ENCODE measurements at places on chromosomes 3 and 15. TPM values are rescaled to one million over a fixed set of nuclear protein-coding genes. Genes with fewer than 3 reads are reported as not detected.
A peak's percentile ranks its signal among the peaks of the same experiment; 100 is the strongest.

Gene PSTPIP1
- total RNA-seq = not detected

DNA sequence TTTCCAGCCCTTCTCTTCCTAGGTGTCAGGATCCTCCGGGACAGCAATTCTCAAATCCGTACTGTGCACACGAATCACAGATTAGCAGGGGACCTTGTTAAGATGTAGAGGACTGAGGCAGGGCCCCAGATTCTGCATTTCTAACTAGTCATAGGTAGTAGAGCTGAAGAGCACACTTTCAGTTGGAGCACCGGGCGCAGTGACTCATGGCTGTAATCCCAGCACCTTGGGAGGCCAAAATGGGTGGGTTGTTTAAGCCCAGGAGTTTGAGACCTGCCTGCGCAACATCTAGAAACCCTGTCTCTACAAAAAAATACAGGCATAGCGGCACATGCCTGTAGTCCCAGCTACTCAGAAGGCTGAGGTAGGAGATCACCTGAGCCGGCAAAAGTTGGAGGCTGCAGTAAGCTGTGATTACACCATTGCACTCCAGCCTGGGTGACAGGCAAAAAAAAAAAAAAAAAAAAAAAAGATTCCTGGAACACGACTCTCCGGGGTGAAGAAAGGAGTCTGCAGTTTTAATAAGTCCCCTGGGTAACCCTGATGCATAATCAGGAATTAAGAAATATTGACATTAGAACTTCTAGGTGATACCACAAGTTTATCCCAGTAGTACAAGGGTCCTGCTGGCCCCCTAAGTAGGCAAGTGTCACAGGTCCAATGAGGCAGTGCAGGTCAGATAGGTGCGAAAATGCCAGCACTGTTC lies 21.4 kb upstream of the IGDCC3 start:
- H3K36me3 ChIP-seq = no peaks in the 10 kb centered on the region
- DNase-seq = no peak
- no peak overlapping the region for H3K4me3 ChIP-seq

- H3K27ac ChIP-seq = no peak overlapping the region
- DNase-seq = no peak
- H3K4me3 ChIP-seq = no peak overlapping the region
- H3K4me1 ChIP-seq = no peaks in the 10 kb centered on the region
- 0 out of 2 replicates have a peak, but pooled peaks cover 2% of the 10 kb centered on the region for H3K36me3 ChIP-seq
- H3K27me3 ChIP-seq = no peaks in the 10 kb centered on the region
Measured at GRCh38 chr3:16318176-16318575, 53.2 kb downstream of the OXNAD1 start.

- H3K36me3 ChIP-seq = no peaks in the 10 kb centered on the region
- peak overlapping the region; percentile 71 for H3K4me3 ChIP-seq
- peaks cover 32% of the 10 kb centered on the region for H3K4me1 ChIP-seq
- no peaks in the 10 kb centered on the region for H3K27me3 ChIP-seq
- DNase-seq = no peak
- peak overlapping the region; percentile 8 for H3K27ac ChIP-seq
Measured at GRCh38 chr3:29283231-29284119, 2.6 kb downstream of the RBMS3 start.

- H3K27me3 ChIP-seq = no peaks in the 10 kb centered on the region
- H3K36me3 ChIP-seq = no peaks in the 10 kb centered on the region
- H3K4me1 ChIP-seq = no peaks in the 10 kb centered on the region
- no peak for DNase-seq
- H3K27ac ChIP-seq = no peak overlapping the region
Measured at GRCh38 chr3:114435386-114436115, 141.7 kb downstream of the TIGIT start.

DNA sequence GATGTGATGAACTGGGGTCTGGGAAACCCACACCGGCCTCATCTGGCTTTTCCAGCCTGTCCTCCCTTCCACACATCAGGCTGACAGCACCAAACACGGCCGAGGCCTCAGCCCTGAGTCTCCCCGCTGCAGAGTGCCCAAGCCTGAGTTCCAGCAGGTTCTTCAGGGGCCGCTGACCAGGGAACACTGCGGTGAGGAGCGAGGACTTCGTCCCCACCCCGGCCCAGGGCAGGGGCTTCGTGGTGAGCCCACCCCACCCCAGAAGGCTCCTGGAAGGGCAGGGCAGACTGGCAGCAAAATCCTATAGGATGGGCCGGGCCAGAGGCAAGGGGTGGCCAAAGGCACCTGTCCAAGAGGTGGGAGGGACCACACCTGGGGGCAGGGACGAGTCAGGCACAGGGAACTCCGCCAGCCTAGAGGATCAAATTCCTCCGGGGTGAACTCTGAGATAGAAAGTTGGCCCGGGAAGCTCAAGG lies at the start of gene SLC51A:
Gene SLC51A, plus strand, starts transcription at position 446 of the 476 bp plus-strand sequence. CDS start 179 bp downstream, outside the sequence.
- peak within 1 kb of the TSS; percentile 73 for H3K27ac ChIP-seq
- no peaks in the 10 kb centered on the region for H3K36me3 ChIP-seq
- peak within 1 kb of the TSS; percentile 76 for H3K4me3 ChIP-seq
- H3K27me3 ChIP-seq = no peaks in the 10 kb centered on the region

DNA sequence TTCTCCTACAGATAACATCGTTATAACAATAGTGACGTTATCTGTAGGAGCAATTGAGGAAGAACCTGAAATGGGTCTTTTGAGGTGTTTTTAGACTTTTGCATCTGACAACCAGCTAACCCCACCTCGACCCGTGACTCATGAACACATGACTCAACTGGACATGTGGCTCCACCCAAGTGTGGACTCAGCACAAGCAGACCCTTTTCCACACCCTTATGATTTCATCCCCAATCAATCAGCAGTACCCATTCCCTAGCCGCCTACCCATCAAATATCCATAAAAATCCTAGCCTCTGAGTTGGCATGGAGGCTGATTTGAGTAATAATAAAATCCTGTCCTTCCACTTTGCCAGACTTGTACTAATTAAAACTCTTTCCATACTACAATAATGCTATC lies 255.4 kb downstream of the ARPP21 start:
- H3K4me1 ChIP-seq = no peaks in the 10 kb centered on the region
- H3K27me3 ChIP-seq = 0 out of 2 replicates have a peak, but pooled peaks cover 6% of the 10 kb centered on the region
- DNase-seq = peak; percentile 8
- H3K4me3 ChIP-seq = no peak overlapping the region
- H3K27ac ChIP-seq = no peak overlapping the region

Data from PC-3 (cell line).